Gastroesophageal sphincter (tissue), 4 donors: ENCODE measurements at places on chromosomes 6 and 20. TPM values are rescaled to one million over a fixed set of nuclear protein-coding genes. Genes with fewer than 3 reads are reported as not detected.

OR2H1 gene
- not detected for total RNA-seq

SULF2 gene
- total RNA-seq = 41.2 TPM

DNA sequence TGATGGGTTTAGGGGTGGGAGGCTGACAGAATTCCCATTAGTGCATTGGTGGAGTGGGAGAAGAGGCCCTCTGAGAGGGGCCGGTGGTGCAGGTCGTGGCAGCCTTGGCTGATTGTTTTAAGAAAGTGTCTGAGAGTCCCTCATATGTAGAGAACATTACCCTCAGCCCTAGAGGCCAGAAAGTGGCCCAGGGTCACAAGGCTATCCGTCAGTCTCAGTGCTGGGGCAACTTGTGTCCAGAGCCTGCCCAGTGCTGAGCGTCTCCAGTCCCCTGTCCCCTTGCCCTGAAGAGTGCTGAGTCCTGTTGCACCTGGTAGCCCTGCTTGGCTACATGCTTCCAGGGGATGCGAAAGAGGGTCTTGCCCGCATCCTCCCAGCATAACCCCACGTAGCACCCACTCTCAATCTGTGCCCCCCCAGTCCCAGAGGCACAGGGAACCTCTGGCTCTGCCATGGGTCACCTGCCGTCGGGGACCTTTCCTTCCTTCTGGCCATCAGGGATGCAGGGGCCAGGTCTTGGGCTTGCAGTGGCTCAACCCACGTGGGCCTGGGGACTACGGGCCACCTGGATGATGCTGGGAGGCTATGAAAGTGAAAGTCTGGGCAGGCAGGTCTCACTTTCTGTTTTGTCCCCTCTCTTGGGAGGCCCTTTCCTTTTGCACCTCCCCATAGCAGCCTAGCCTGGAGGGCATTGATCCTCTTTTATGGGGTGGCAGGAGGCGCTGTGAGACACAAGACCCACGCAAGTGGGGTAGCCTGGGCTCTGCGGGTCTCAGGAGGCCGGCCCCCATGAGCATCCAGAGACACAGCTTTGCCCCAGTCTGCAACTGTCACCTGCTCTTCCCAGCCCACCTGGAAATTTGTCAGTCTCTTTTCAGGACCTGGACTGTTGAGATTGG is 12.2 kb downstream of the DUSP15 start:
- no peak for ATAC-seq

DNA sequence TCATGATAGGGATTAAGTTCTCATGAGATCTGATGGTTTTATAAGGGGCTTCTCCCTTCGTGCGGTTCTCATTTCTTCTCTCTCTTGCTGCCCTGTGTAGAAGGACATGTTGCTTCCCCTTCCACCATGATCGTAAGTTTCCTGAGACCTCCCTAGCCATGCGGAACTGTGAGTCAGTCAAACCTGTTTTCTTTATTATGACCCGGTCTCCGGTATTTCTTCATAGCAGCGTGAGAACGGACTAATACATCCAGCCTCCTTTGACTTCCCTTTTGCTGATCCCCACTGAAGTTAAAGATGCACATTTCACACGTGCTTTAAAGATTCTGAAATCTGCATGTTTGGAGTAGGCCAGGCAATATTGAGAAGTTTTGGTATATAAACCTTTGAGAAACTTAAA is 543.1 kb downstream of the PRKN start:
- ATAC-seq = no peak

HAO1 gene
- total RNA-seq = not detected

PPP1R3D gene
- total RNA-seq = 18.9 TPM

GSTA2 gene
- 1.4 TPM for total RNA-seq

GRCh38 chr6:37821446-37821845 is 1.9 kb downstream of the ZFAND3 start:
- ATAC-seq = no peak
